Lung (tissue), 17 donors: ENCODE measurements at places on chromosomes 3 and 15.

GRCh38 chr3:115698851-115699591 lies 75.7 kb downstream of the GAP43 start:
- H3K36me3 ChIP-seq: no peaks in the 10 kb centered on the region
- no peak overlapping the region for H3K4me3 ChIP-seq
- DNase-seq: peak; percentile 24
- H3K4me1 ChIP-seq: no peaks in the 10 kb centered on the region

- no peaks in the 10 kb centered on the region for H3K27me3 ChIP-seq
- H3K27ac ChIP-seq: no peak overlapping the region
- no peaks in the 10 kb centered on the region for H3K4me1 ChIP-seq
- no peaks in the 10 kb centered on the region for H3K36me3 ChIP-seq
- no peak for DNase-seq
These were observed 33.9 kb downstream of the ZBBX start for GRCh38 chr3:167346171-167346570.

DNA sequence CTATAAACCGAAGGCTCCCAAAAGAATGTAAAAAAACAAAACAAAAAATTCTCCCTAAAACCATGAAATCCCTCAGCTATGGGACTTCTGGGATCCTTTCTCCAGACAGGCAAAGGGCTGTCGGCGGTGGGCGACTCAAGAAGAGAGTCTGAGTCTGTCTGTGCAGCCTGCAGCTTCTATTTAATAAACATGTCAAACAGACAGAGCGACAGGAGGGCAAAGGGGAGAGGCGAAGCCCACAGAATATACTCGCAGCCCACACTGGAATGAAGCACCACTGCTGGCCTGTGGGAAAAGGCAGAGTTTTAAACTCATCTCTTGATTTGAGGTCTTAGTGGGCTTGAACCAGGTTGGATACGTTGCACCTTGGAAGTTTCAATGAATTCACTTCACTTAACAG lies 40.2 kb downstream of the ISL2 start:
- H3K4me3 ChIP-seq: no peak overlapping the region
- H3K36me3 ChIP-seq: peaks cover 2% of the 10 kb centered on the region
- DNase-seq: peak; percentile 33
- H3K27ac ChIP-seq: no peak overlapping the region
- no peaks in the 10 kb centered on the region for H3K4me1 ChIP-seq

DNA sequence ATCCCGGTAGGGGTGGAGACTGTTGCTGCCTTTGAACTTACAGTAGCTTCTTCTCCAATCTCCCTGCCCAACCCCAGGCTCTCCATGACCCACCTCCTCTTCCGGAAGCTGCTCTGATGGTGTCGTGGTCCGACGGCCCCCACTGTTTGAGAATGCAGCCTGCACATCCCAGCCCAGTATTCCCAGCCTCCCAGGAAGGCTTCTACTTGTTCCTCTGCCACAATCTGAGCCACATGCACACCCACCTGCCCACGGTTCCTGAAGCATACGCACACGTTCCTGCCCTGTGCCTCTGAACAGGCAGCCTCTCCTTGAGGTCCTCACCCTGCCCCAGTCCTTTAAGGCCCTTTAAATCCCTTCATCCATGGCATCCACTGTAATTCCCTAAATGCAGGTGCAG lies 57.4 kb downstream of the ABTB1 start:
- H3K27ac ChIP-seq: no peak overlapping the region
- DNase-seq: no peak
- no peaks in the 10 kb centered on the region for H3K27me3 ChIP-seq
- no peaks in the 10 kb centered on the region for H3K36me3 ChIP-seq
- H3K4me1 ChIP-seq: no peaks in the 10 kb centered on the region

GRCh38 chr3:195112361-195112791 lies 158.6 kb downstream of the XXYLT1 start:
- no peak overlapping the region for H3K27ac ChIP-seq
- peaks cover 2% of the 10 kb centered on the region for H3K27me3 ChIP-seq
- H3K4me1 ChIP-seq: no peaks in the 10 kb centered on the region
- no peaks in the 10 kb centered on the region for H3K36me3 ChIP-seq
- no peak overlapping the region for H3K4me3 ChIP-seq

- no peaks in the 10 kb centered on the region for H3K36me3 ChIP-seq
- no peak overlapping the region for H3K4me3 ChIP-seq
- no peak overlapping the region for H3K27ac ChIP-seq
- no peaks in the 10 kb centered on the region for H3K27me3 ChIP-seq
- DNase-seq: no peak
- H3K4me1 ChIP-seq: no peaks in the 10 kb centered on the region
These were observed 360.2 kb downstream of the EPHB1 start for GRCh38 chr3:135155228-135155627.

GRCh38 chr3:12148183-12148940 lies 10.3 kb downstream of the TIMP4 start:
- H3K4me1 ChIP-seq: no peaks in the 10 kb centered on the region
- no peaks in the 10 kb centered on the region for H3K27me3 ChIP-seq
- H3K4me3 ChIP-seq: no peak overlapping the region
- peak; percentile 83 for DNase-seq

GRCh38 chr15:71921191-71921590 lies 110.8 kb downstream of the NR2E3 start:
- no peaks in the 10 kb centered on the region for H3K27me3 ChIP-seq
- no peak overlapping the region for H3K4me3 ChIP-seq
- no peaks in the 10 kb centered on the region for H3K36me3 ChIP-seq
- no peak for DNase-seq
